Trophoblast cell (in vitro differentiated cells and primary cell): ENCODE measurements at places on chromosomes 3 and 15.
A peak's percentile ranks its signal among the peaks of the same experiment; 100 is the strongest.

- no peak for DNase-seq
Measured at GRCh38 chr15:66698971-66699370, 3.1 kb upstream of the SMAD6 start.

DNA sequence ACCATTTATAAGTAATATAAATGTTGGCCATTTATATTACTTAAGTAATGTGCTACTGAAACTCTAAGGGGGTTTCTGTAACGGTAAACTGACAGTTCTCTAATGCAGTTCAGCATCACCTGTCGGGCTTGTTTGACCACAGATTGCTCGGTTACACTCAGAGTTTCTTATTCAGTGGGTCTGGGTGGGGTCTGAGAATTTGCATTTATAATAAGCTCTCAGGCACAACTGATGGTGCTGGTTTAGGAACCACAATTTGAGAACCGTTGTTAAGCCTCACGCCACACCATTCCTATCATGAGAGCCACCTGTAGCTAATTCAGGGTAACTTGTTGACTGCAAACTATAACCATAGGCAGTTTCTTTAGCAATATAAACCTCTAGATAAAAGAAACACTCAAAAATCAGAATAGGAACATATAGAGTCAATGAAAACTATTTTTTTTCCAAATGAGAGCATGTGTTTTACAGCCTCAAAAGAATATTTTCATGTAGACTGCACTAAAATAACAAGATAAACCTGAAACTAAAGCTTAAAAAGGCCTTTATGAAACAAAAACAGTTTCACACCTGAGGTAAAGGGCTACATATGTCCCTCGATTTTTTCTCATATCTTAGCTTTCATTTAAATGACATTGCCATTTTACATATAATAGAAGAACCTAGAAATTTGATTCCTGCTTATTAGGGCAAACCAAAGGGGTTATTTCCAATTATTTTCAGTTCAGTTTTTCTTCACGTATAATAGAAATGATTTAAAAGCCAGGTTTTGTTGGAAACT lies 604.8 kb downstream of the UNC13C start:
- no peak for DNase-seq

DNA sequence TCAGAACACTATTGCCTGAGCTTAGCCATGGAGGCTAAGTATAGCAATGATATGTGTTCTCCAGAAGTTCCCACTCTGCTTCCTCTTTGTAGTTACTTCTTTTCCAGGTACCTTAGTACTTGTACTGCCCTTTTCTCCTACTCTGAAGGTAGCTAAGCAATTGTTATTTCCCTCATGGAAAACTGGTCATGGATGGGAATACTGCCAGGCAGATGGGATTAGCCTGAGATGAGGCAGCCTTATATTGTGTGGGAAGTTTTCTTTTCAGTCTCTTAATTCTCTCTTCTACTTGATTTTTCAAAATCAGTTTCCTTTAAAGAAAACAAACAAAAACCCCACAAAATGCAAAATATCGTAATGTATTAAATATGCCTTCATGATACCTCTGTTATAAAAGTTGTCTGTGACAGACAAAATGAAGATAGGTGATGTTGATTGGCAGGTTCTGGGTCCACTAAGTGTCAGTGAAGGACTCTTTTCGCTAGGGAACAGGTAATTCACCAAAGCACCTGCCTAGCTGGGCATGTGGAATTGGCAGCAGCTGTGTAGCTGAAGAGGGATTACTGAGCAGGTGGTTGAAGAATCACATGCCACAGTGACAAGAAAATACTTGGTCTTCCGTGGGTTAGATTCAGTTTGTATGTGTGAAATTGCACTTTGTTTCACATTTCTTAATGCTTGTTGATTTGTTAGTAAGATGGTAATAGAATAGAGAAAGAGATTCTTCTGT lies 4.1 kb downstream of the ZNF609 start:
- DNase-seq, result no peak

GRCh38 chr15:27549746-27550145 lies 549.4 kb downstream of the OCA2 start:
- no peak for DNase-seq

- no peak for DNase-seq
Measured at GRCh38 chr3:179526989-179527391, 35.7 kb upstream of the ACTL6A start.

DNA sequence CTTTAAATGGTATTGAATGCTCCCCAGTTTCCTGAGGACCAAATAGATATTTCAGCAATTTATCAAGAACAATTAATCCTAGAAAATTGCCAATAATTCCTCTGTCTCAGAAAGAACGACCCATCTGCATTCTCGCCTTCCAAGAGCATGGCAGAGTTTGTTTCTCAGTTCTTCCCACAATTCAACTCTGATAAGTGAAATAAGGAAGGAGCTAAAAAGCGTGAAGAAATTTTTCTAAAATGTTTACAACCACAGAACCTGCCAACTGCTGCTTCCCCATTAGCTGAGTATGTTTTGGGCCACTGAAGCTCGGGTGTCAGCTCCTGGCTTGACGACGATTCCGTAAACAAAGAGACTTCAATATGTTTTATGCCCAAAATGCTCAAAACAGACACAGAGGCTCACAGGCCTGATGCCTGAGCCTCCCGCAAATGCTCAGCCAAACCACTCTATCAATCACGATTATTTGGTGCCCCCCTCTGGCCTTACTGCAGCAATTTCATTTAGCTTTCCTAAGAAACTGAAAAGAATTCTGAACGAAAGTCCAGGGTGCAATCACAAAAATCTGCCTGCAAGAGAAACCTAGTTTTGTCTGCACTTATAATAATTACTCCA lies 259.2 kb upstream of the CCDC54 start:
- DNase-seq, result peak; percentile 15

DNA sequence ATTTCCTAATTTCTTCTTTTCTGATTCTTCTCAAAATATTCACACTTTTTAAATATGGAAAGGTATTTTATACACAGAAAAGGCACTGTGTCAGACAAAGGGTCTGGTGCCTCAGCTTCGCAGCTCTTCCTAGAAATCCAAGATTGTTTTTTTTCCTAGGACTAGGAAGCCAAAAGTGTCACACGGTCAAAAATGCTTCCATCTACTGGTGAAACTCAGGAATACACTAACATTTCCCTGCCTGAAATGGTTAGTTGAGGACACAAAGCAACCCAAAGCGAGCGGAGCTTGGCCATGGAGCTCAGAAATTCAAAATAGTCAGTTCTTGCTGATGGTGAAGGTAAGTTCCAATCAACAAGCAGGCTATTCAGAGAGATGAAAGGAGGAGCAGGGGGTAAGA lies 426.5 kb upstream of the RASGRP1 start:
- DNase-seq, result peak; percentile 71

- peak; percentile 81 for DNase-seq
Measured at GRCh38 chr15:37995461-37996347, 61.3 kb downstream of the TMCO5A start.

- DNase-seq, result no peak
Measured at GRCh38 chr3:11274566-11275142, 2.5 kb downstream of the ATG7 start.

DNA sequence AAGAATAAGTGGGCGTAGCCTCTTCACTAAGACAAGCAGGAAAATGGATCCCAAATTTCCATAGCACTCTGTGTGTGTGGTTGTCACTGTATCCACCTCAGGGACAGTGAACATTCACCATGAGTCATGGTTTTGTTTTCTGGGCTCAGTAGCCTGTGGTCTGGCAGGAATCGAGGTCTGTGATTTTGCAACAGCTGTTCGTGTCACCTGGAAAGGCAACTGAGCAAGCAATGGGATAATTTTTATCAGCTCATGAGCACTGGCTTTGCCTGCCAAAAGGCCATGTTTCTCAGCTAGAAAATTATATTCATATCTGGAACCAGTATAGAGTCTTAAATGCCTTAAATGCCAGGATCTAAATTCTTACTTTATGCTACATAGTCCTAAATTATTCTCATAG lies 60.9 kb downstream of the STRIT1 start:
- DNase-seq, result peak; percentile 62

GRCh38 chr3:115899535-115899934 lies 276.2 kb downstream of the GAP43 start:
- DNase-seq, result no peak

DNA sequence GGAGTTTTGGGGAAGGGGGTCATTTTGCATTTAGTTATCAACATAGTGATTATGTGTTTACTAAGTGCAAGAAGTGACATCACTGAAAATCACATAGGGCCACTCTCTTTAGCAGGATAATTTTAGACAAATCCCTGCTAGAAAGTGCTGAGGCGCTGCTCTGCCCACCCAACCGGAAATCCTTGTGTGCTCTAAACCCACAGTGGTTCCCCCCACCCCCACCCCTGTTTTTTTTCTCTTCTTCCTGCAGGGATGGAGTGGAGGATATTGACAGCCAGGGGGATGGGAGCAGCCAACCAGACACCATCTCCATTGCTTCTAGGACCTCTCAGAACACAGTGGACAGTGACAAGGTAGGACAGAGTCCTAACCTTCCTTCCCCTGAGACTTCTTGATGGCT lies 234.2 kb upstream of the UMPS start:
- no peak for DNase-seq

DNA sequence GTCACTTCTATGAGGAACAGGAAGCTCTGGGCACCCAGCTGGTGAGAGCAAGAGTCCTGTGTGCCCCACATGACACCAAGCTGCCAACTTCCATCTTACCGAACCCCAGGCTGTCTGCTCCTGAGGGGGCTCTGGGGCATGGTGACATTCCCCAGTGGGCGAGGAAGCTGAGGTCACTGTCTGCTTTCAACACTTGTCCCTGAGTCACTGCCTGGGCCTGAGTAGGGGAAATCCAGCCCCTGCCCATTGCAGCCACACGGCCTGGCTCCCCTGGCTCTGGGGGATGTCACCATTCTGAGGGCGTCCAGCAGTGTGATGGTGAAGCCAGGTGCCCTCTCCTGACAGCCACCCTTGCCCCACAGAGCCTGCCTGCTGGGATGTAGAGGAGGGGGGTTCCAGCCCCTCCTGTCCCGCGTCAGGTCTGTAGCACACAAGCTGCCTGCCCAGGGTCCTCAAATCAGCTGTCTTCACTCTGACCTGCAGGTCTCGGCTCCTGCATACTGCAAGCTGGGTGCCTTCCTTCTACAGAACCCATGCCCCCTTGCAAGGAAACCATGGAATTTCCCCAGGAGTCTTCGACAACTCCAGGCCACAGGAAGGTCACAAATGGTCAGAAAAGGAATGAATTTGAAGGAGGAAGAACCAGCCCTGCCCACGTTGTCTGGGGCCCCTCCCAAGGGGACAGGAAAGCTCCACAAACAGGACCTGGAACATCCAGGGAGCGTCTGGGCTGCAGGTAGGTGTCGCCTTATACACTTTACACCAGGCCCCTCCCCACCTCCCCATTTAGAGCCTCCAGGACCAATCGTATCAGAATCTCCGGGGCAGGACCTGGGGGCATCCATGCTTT lies 69.9 kb upstream of the GATM start:
- DNase-seq, result peak; percentile 51

DNA sequence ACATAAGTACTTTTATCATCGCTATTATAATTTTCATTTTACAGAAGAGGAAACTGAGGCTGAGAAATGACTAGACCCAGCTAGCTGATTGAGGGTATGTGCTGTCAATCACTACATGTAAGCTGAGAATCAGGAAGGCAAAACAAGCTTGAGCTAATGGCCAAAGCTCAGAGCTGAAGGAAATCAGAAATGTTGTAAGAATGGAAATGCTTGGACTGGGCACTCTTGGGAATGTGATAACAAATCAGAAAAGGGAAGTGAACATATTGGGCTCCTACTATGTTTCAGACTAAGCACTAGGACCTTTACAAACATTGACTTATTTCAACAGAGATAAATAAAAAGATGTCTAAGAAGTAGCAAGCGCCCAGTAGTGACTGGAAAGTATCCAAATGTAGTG lies 33.8 kb upstream of the BOC start:
- no peak for DNase-seq

GRCh38 chr3:64214381-64215018 lies 10.8 kb downstream of the PRICKLE2 start:
- DNase-seq, result no peak
